ENCODE measurements at places on chromosomes 5 and 9.

- DNase-seq: no peak
Measured at GRCh38 chr9:114098021-114098935, 814 bp downstream of the KIF12 start.

GRCh38 chr5:34571677-34572041 is 84.5 kb upstream of the RAI14 start:
- DNase-seq: no peak

DNA sequence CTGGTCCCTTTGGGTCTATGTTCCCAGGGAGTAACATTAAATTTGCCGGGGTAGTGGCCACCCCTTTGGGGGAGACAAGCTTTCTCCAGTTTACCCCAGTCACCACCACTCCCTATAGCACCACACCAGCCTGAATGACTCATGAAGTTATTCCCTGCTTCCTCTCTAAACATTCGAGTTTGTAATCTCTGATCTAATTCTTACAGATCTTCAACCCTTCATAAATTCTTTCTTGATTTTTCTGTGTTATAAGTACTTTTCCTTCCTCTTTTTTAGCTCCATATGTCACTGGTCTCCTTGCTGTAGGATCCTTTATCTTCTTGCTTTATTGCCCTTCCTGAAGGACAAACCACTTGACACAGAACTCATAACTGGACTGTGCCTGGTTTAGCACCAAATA is 55.6 kb downstream of the GNA14 start:
- DNase-seq: no peak

DNA sequence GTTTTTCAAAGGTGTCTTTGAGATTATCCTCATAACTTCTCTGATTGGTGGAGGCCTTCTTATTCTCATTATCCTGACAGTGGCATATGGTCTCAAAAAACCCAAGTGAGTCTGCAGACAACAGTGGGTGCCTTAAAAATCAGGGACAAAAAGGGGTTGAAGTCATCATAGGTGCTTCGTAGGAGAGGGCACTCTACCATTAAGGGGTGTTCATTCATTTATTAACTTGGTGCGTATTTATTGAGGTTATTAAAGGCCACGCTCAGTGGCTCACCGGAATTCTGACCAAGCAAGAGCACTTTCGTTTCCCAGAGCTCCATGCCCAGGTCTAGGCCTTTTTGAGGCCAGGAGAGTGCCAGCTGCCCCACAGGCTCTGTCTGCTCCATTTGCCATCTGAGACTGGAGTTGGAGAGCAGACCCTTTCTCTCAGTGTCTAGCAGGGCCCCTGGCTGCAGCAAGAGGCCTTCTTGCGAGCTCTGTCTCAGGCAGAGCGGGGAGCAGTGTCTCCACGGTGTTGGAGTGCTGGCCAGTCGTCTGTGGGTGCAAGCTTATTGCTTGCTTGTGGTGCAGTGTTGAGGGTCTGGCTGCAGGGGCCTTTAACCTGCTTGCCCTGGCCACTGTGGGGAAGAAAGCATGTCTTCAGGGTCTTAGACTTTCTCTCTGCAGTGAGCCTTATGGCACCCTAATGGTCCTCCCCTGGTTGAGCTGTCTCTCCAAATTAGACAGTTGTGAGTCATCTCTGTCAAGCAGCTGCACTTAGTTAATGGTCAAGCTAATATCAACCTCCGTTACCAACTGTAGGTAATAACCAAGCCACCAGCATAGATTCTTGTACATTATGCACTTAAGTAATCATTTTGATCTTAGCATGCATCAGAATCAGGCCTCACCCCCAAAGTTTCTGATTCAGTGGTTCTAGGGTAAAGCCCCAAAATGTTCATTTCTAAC is 62.6 kb downstream of the IL31RA start:
- DNase-seq: no peak

DNA sequence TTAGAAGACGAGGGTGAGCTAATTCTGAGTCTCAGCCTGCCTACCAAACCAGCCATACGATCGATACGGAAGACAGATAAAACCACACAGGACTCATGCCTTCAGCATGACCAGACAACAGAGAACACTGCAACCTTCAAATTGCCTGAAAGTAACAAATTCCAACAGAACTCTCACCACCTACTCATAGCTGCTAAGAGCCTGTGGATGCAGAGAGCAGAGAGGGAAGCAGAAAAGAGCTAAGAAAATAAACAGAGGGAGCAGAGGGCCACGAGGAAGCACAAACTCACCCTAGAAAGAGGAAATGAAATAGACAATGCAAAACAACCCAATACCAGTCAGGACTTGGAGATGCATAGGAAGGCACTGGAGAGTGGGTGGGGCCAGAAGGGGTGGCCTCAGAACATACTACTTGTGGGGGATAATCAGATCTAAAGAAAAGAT is 86.7 kb upstream of the TAS2R1 start:
- no peak for DNase-seq

- no peak for DNase-seq
Measured at GRCh38 chr9:92360083-92360482, 34.3 kb downstream of the CENPP start.

- DNase-seq: peak; percentile 32
Measured at GRCh38 chr9:77770340-77770739, 122.2 kb upstream of the GNA14 start.

GRCh38 chr5:72951671-72952468 is 4.0 kb upstream of the FCHO2 start:
- no peak for DNase-seq

- no peak for DNase-seq
Measured at GRCh38 chr9:136022731-136023409, 61.7 kb upstream of the UBAC1 start.

DNA sequence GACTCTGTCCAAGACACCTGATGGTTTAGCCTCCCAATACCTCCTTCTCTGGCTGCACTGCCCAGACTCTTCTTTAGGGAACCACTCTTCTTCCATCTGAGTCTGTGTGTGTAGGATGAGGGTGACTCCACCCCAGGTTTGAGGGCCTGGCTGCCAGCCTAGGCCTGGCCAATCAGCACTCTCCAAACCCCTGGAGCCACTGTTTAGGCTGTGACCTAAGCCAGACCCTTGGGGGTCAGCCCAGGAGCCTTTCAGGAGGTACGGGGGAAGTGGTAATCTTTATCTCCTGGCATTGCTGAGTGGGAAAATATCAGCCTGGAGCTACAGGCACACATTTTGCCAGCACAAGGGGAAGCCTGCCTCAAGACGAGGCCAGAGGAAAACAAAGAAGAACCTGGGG is 6.2 kb upstream of the ERGIC1 start:
- DNase-seq: no peak

DNA sequence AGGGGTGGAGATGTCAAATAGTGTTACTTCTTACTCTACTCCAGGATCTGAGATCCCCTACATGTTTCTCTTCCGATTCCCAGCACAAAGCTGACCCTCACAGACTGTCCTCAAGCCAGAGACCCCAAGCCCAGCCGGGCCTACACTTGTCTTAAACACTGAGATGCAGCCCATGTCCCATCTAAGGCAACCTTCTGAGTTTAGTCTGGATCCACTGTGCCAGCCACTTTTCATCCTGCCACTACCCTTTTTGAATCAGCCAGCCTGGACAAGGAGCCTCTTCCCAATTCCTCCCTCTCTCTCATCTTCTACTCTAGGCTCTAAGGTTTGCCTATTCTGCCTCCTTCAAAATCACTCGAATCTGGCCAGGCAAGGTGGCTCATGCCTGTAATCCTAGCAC is 6.2 kb upstream of the MYORG start:
- DNase-seq: no peak

GRCh38 chr5:181114844-181115778 is 15.9 kb downstream of the OR2V1 start:
- DNase-seq: no peak

- DNase-seq: no peak
Measured at GRCh38 chr5:116825486-116825885, 250.9 kb upstream of the SEMA6A start.

- DNase-seq: no peak
Measured at GRCh38 chr5:168681556-168682183, 102.5 kb upstream of the PANK3 start.

DNA sequence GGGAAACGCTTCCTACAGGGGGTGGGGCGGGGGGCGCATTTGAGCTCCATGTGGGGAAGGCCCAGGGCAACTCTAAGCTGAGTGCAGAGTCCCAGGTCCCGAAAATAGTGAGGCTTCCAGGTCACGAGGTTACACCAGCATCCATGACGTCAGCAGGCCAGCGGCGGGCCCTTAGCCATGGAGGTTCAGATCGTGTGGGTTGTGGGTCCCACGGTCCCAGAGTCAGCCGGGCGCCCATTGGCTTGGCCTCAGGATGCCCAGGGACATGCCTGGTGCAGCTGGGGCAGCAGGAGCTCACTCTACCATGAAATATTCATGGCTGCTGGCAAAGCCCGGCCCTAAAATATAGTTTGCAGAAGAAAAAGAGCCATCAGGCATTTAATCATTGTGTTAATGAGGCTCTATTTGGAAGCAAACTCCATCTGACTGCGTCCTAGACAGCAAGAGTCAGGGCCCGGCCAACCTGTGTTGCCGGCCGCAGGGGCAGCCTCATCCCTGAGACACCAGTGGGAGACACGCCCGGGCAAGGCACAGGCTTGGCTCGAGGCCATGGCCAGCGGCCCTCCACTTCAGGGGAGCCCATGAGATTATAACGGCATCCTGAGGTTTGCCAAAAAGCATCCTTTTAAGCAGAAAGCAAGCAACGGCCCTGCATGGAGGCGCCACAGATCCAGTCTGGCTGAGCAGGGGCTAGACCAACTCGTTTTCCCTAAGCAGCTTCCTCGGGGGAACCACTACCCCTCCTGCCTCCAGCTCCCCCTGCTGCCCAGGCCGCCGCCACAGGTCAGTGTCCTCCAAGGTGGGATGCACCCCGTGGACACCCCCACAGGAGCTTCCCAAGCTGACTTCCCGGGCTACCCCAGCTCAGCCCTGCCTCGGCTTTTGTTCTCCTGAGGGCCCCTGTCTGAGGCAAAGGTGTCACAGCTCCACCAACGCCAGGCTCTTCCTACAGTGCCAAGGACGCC is 108.9 kb upstream of the PPP1R26 start:
- DNase-seq: no peak

DNA sequence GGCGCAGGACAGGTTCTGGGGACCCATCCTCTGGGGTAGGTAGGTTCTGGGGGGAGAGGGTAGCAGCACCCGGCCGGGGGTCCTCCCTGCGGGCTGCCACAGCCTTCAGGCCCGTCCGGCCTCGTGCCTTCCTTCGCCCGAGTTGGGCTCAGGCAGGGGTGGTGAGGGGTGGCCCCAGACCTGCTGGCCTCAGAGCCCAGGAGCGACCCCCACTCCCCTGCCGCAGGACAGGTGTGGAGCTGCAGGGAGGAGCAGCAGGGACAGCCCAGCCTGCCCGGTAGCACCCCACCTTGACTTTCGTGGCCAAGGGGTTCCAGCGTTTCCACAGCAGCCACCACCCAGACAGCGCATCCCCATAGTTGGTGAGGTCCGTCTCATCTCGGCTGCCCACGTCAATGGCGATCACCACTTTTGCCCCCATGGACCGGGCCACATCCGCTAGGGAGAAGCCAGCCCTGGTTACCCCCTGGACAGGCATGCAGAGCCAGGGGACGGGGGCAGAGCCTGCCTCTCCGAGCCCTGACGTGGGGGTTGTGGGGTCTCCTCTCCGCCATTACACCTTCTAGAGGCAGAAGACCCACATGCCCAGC is 3.4 kb upstream of the NSMF start:
- no peak for DNase-seq

GRCh38 chr5:114467729-114468128 is 105.9 kb downstream of the KCNN2 start:
- DNase-seq: no peak

- no peak for DNase-seq
Measured at GRCh38 chr9:128632486-128632885, 24.2 kb downstream of the DYNC2I2 start.

GRCh38 chr9:122095010-122095767 is 2.1 kb upstream of the TTLL11 start:
- peak; percentile 21 for DNase-seq

DNA sequence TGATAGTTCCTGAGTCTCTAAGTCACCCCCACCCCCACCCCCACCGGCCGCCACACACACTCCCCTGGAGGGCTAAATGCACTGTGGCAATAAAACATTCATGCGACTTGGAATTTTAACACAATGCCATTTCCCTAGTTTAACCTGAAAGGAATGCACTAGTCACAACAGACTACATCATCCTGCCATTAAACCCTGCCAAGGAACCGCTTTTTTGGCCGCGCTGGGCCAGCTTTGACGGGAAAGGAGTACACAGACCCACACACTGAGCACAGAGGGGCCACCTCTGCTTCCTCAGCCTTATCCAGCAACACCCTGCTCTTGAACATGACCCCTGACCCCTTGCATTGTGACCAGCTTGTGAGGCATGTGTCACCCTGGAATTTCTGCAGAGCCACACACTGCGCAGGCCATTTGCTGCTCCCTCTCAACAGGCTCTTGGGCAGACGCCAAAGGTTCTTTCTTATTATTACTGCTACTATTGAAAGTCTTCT is 165.3 kb downstream of the BNC2 start:
- no peak for DNase-seq

DNA sequence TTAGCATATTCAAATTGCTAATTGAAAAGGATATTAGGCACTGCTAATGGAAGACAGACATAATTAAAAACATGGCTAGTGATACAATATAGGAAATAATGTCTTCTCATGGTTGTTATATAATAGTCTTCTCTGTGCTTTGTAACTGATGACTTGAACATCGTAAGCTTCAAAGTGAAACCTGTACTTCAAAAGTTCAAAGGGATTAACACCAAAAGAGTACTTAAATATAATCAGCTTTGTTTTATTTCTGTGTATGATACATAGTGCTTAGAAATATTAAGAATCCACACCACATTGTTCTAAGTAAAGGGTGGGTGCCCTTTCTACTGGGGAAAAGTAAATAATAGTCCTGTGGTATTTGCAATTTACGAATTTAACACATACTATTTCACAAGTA is 75.4 kb upstream of the ITGA1 start:
- no peak for DNase-seq

DNA sequence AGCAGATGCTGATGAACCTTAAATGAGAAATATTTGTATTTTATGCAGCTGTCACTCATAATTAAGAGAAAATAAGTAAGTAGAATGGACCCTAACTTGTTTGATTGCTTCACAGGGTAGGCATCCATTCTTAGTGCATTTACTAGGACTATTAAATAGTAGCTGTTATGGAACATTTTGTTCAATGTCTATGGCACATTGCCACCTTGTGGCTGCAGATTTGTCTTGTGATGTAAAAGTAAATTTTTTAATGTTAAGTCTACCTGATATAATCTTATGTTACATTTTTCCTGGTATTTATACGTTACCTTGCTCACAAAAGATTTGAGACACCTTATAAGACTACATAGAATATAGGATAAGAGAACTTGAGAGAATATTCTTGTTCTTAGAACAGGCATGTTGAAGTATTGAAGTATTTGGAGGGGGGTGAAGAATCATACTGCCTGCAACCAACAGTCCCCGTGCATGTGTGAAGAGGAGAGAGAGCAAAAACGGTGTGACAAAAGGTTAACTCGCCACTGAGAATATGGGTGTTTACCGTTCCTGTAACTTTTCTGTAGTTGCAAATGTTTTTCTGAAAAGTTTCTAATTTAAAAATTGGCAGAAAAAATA is 161.1 kb downstream of the MAST4 start:
- no peak for DNase-seq

Data from amygdala (tissue), 56 donors.